ENCODE measurements at places on chromosomes 6 and 20.

DNA sequence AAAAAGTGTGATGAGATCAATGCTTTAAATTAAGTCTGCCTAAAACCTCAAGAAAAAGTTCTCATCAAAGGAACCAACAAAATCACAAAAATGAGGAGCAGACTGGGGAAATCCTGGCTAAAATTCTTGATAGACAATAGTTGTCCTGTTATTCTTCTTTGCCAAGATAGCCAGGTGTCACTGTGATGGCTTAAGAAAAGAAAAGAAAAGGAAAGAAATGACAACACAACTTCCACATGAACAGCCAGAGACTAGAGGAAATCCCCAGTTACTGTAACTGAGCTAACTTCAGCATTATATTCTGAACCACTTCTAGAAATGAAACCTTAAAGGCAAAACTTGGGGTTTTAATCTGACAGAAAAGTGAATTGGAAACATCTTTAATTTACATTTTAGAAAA lies 129.6 kb downstream of the CD24 start:
- no peak for DNase-seq

- no peak for DNase-seq
These were observed 78.3 kb downstream of the BTBD3 start for GRCh38 chr20:11995805-11996567.

DNA sequence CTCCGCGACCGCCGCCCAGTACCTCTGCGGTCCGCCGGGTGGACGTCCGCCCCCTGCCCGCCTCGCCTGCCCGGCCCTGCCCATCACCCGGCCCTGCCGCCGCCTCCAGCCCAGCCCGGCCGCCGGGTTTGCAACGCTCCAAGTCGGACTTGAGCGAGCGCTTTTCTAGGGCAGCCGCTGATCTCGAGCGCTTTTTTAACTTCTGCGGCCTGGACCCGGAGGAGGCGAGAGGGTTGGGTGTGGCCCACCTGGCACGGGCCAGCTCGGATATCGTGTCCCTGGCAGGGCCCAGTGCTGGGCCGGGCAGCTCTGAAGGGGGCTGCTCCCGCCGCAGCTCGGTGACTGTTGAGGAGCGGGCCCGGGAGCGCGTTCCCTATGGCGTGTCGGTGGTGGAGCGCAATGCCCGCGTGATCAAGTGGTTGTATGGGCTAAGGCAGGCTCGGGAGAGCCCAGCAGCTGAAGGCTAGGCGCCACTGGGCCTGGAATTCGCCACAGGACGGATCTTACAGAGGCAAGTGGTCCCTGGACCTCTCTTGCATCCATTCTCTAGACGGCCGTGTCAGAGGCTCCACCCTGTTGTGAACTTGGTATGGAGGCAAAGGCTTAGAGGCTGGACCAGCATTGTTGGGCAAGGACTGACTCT lies 11.8 kb downstream of the FAM110A start:
- no peak for DNase-seq

- DNase-seq, result no peak
These were observed 108.7 kb upstream of the TMEM170B start for GRCh38 chr6:11428895-11429294.

DNA sequence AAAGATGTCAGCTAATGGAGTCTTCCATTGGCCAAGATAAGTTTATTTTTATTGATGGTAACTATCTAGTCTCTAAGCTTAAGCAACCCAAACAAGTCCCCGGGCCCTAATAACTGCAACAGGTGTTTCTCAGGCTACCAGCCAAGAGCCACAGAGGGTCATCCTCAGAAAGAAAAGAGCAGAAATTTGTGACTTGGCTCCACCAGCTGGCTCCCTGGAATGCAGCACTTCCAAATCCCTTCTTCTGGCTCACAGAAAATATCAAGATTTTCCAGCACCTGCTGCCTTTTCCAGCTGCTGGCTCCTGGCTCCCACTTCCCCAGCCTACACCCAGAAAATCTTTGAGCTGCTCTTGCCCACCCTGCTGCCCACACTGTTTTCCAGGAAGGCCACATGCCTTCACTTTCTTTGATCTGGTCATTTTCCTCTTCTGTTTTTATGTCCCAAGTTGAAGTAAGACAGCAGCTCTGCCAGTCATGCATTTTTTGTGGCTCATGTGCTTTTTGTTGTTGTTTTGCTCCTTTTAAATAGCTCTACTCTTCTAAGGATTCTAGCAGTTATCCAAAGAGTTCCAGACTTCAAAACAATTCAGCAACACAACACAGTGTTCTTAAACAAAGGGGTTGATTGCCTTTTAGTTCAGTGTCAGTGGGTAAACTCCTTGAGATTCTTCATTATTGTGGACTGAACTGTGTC lies 151.0 kb upstream of the SMLR1 start:
- DNase-seq, result no peak

DNA sequence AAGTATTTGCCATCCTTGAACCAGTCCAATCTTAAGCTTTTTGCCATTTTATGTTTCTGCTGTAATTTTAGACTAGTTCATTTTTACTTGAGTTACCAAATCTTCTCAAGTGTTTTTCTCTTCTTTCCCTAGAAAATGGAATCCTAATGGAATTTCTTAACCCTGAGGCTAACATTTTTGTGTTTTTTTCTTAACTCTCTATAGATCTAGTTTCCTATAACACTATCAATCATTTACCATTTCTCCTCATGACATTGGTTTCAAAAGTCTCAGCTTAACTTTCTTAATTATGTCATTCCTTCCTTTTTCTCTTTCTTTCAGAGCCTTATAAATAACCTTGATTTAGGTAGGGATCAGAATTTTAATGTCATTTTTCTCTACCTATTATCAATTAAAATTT lies 54.8 kb downstream of the SENP6 start:
- DNase-seq, result no peak

DNA sequence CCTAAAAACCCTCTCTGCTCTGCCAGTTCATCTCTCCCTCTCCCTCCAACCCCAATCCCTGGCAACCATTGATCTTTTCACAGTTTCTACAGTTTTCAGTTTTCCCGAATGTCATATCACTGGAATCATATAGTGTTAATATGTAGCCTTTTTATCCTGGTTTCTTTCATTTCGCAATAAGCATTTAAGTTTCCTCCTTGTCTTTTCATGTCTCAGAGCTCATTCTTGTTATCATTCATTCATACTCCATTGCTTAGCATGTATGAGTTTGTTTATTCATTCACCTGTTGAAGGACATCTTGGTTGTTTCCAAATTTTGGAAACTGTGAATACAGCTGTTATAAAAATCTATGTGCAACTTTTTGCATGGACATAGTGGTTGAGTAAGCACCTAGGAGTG lies 5.5 kb upstream of the PCMTD2 start:
- DNase-seq, result no peak

Data from breast epithelium (tissue), 4 donors.